ENCODE measurements at places on chromosomes 4 and X.

DNA sequence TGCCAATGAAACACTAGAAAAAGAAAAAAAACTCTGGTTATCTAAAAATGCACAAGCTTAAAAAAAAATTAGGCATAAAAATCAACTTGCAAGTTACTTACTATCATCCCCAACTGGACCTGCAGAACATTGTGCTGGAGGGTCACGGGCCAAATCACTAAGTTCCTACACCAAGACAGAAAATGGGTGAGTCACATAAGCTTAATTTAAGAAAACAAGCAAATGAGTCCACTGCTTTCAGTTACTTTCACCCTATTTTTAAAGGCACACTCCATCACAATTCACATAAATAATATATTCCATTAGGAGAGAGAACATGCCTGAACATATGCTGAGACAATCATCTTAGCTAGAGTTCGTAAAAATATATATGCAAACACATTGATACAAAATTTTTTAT, 17.7 kb downstream of the UBE2D3 start:
- DNase-seq, result no peak

GRCh38 chr4:177117256-177117655, 192.4 kb upstream of the NEIL3 start:
- DNase-seq, result no peak

DNA sequence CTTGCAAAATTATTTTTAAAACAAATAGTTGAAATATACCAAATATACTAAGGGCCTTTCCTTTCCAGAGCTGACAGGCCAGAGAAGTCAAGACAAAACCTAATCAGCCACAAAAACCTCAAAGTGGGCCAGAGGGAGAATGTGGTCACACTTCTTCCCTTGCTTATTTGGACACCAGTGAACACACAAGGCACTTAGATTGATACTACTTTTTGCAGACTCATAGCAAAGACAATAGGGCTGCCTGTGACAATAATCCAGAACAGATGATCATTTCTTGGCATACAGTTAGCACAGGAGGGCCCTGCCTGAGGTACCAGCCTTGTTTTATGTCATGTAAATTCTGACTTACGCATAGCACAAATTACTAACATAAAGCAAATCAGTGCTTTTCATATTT, 215.7 kb upstream of the NEIL3 start:
- no peak for DNase-seq

GRCh38 chrX:29066516-29066915, 479.3 kb downstream of the IL1RAPL1 start:
- DNase-seq, result no peak

DNA sequence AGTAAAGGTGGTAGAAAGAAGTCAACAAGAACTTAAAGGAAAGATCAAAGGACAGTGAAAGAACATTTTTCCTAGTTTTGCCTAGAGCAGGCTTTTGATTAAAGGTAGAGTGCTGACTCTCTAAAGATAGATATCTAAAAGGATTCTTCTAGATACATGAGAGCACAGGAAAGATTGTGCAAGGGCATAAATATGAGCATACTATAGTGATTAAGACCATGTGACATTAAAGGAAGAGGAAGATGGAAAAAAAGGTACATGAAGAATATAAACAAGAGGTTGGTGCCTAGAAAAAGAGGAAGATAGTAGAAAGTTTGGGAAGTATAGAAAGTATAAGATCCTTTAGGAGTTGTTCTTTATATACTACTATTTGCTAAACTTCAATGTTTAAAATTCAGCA, 26.1 kb upstream of the TET2 start:
- DNase-seq, result no peak

GRCh38 chr4:148443512-148444295, 1.5 kb upstream of the NR3C2 start:
- DNase-seq, result no peak

DNA sequence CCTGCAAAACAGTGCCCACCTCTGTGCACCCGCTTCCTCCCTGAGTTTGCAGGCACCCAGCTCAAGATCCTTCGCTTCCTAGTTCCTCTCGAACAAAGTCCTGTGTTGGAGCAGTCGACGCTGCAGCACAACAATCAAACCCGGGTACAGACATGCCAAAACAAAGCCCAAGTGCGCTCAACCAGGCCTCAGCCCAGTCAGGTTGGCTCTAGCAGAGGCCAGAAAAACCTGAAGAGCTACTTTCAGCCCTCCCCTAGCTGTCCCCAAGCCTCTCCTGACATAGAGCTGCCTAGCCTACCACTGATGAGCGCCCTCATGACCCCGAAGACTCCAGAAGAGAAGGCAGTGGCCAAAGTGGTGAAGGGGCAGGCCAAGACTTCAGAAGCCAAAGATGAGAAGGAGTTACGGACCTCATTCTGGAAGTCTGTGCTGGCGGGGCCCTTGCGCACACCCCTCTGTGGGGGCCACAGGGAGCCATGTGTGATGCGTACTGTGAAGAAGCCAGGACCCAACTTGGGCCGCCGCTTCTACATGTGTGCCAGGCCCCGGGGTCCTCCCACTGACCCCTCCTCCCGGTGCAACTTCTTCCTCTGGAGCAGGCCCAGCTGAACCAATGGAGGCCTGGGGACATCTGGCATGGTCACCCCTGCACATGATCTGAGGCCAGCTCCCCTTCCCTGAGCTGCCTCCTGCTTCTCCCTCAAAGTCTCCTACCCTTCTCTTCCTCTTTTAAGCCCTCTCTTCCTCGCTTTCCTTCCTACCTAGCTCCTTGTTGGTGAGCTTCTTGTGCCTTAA, 6.9 kb downstream of the APEX2 start:
- no peak for DNase-seq

DNA sequence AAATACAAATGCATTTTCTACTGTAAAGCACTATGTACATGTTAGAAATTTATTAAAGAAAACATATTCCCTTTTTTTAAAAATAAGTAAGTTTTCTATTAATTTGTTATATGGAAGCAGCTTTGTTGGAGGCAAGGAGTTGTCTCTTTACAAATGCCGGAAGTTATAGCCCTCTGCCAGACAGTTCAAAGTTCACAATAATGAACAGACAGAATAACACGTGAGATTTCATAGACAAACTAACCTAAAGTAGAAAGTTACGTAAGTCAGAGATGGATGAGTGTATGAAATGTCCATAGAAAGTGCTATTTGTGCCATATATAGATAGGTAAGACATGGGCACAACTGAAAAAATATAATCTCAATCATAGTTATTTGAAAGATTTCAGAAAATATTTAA, 43.9 kb upstream of the NEIL3 start:
- no peak for DNase-seq

DNA sequence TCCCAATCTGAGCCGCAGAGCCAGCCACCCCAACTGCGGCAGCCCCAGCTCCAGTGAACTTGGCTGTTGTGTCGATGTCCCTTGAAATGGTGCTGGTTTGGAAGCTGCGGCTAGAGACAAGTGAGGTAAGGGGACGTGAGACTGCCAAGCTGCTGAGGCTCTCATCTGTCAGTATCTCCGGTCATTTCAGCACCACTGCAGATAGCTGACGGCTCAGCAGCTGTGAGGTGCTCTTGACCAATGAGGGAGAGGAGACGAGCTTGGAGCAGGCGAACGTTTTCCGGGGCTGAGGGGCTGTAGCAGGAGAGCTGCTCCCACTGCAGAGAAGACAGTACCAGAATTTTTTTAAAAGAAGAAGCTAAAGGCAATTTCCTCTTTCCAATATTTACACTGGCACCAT, 175.5 kb upstream of the CASK start:
- no peak for DNase-seq

- DNase-seq, result no peak
Observed at GRCh38 chr4:179664430-179665027, 2222.3 kb upstream of the AGA start.

DNA sequence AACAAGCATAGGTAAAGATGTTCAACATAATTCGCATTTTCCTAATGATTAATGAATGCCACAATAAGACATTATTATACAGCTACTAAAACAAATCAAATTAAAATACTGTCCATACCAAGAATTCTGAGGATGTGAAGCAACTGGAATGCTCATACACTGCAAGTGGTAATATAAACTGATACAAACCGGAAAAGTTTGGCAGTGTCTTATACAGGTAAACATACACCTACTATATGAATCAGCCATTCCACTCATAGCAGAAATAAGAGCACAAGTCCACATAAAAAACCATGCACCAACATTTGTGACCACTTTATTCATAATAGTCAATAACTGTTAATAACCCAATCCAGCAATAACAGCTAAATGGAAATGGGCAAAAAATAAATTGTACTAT, 79.3 kb downstream of the FBXW7 start:
- DNase-seq, result no peak

GRCh38 chr4:152635851-152636250, 43.9 kb downstream of the TMEM154 start:
- DNase-seq, result no peak

- DNase-seq, result no peak
Observed at GRCh38 chr4:5098176-5098575, 46.9 kb downstream of the STK32B start.

- no peak for DNase-seq
Observed at GRCh38 chrX:153522259-153522658, 4.8 kb downstream of the ATP2B3 start.

DNA sequence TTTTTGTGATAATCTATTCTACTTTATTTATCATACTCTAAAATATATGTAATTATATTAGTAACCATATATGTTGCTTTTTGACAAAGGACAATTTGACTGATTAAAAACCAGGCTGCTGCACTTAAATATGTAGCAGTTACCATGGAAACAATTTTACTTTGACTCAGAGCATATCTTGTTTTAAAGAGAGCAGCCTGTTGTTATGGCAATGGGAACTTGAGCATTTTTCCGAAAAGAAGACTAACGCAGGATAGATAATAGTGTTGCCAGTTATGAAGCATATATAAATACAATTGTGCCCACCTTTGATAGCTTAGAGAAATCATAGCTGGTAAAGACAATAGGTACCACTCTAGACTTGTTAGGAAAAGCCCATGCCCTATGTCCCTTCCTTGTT, 283.0 kb downstream of the GASK1B start:
- DNase-seq, result no peak

DNA sequence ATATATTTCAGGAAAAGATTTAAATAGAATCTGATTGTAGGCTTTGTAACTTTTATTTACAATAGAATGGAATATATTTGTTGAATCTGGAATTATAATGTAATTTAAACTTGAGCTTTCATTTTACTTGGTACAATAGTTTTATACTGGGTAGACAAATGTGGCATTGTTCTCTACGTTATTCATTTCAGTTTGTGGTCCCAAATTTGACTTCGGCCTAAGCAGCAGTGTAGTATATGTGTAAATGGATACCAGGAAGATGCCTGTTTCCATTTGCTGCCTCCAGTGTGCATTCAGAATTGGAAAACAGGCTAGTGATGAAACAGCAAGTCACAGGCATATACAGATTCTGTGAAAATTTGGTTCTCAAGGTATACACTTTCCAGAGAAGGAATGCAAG, 77.8 kb downstream of the CLDN22 start:
- DNase-seq, result no peak

DNA sequence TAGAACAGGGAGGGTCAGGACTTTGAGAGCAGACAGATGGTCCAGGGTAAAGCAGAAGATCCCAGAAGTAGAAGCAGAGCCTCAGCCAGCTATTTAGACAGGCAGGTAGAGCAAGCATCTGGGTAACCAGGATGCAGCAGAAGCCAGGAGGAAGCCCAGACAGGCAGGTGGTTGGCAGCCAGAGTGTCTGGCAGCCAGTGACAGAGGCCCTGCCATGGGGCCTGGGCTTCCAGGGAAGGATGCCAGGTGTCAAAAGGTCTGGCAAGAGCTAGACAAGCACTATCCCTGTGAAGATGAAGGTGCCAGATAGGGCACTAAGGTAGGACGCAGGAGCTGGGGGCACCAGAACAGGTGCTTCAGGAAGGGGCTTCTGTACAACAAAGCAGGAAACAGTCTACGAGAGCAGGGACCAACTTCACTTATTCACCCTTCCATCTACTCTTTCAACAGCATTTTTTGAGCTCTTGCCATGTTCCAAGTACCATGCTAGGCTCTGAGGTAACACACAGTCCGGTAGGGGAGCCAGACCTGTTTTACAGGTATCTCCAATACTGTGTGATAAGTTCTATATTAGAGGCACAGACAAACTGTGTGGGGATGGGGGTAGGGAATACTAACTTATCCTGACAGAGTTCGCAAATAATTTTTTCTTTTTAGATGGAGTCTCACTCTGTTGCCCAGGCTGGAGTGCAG, 38.1 kb upstream of the GJB1 start:
- no peak for DNase-seq

DNA sequence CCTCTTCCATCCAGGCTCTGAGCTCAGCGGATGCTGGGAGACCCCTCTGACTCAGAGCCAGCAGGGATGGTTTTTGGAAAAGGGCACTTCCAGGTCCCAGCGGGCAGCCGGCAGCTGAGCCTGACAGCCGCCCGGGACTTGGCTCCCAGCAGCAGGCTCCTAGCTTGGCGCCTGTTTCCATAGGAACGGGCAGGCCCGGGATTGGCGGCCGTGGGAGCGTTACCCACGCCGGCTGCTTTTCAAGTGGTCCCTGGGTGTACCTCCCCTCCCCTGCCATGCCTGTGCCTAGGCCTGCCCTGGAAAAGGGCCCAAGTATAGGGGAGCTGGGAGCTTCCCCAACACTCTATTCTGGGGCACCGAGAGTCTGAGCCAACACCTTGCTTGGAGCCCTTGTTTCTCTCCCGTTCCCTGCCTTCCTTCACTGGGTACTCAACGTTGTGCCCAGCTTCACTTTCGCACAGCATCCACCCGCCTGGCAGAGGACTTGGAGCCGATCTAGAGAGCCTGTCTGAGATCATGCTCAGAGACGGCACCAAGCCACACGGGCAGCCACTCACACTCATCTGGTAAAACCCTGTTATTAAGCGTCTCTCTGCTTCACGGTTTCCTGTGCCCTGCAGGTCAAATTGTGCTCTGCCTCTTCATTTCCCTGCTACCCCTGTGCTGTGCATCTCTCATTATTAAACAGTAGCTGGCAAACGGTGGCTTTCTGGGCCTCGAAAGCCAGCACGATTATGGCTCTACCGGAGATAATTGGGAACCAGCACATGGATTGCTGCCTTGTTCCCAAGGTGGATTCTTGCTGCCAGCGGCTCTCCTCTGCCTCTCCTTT, 521.5 kb downstream of the BCOR start:
- no peak for DNase-seq

GRCh38 chrX:15441464-15441863, 51.7 kb downstream of the PIR start:
- no peak for DNase-seq

- DNase-seq, result no peak
Observed at GRCh38 chr4:142211444-142211843, 575.1 kb downstream of the IL15 start.

DNA sequence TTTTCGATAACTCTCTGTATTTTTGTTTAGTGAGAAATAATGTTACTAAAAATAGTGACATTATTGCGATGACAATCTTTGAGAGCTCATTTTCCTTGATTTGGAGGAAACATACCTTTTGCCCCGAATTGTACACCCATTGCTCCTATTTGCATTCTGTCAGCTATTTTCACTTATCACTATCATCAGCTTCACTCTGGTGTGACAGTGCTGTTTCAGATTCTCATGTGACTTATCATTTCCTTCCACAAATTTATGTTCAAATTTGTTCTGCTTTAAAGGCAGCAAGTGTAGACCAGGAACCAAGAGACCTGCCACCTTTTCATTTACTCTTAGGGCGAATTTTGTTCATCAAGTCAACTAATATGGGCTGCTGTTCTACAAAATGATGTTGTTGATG, 179.4 kb downstream of the RBM46 start:
- no peak for DNase-seq

- peak; percentile 43 for DNase-seq
Observed at GRCh38 chr4:170047771-170048354, 21.7 kb upstream of the MFAP3L start.

Data from fibroblast of skin of left quadriceps (primary cell).